ENCODE measurements at places on chromosomes 3 and 15.

DNA sequence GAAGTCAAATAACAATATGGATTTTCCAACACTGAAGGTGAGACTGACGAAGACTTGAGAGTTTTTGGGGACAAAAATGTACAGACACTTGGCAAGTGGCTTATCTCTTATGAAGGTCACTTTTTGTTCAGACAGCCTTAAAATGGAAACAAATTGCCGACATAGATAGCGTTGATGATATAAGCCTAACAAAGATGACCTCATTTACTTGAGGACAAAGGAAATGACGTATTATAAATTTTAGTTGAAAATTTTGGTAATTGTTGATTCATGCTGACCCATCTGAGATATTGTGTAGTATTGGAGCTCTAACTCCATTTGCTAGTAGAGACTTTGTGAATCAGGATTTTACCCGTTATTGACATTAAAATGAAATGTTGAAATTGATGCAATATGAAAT, 168.3 kb downstream of the SPATA16 start:
- DNase-seq, result no peak

DNA sequence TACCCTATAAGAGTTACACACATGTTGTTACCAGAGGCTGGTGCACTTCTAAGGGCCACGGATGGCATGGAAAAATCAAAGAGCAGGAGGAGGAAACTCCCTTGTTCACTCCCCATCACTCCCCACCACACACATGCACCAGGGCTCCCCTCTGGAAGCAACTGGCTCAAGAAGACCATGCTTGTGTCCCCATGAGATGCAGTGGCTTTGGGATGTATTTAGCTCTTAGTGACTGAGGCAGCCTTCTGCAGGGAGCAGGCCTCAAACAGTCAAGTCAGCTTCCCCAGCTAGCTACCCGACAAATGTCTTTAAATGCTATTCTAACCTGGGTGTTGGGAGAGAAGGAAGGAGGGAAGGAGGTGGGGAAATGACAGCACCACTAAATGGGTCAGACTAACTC, 32.9 kb upstream of the RAD18 start:
- no peak for DNase-seq

- DNase-seq, result no peak
These were observed 542.7 kb upstream of the ADAMTS9 start for GRCh38 chr3:65230261-65231139.

DNA sequence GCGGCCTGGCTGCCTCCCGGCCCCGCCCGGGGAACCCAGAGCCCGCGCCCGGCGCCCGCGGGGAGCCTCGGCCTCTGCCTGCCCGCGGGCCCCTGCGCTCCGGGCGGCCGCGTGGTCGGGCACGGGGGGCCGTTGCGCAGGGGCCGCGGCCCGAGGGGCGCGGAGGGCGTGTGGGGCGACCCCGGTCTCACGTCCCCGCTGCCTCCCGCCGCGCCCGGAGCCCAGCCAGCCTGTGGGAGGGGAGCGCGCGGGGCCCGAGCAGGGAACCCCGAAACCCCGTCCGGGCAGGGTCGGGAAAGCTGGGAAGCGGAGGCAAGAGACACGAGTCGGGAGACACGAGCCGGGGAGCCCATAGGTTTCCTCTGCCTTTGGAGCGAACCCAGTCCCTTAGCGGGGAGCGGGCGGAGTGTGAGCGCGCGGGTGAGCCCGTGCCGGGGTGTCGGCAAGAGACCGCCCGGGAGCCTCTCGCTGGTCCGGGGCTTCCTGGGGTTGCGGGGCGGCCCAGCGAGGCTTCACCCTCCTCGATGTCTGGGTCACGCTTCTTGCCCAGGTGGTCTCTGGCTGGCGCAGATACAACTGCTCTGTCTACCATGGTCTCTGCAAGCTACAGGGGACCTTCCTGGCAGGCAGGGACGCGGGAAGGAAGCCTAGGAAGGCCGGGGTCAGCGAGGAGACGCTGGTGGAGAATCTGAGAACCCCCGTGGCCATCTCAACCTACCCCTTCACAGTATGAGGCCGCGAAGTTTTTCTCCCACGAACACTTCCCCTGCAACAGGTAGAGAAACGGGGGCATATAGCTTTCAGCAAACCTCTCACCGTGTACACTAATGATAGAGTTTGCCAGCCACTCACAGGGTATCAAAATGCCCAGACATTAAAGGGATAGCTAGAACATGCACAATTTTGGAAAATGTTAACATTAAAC, 586 bp downstream of the LRRK1 start:
- no peak for DNase-seq

- no peak for DNase-seq
These were observed 46.0 kb downstream of the CCNL1 start for GRCh38 chr3:157113832-157114505.

Data from activated CD8-positive, alpha-beta memory T cell treated with anti-CD3 and anti-CD28 coated beads for 1 hour (primary cell).